ENCODE measurements at places on chromosomes 5 and 9.
A peak's percentile ranks its signal among the peaks of the same experiment; 100 is the strongest.

GRCh38 chr5:38297830-38298608 is 39.7 kb downstream of the EGFLAM start:
- DNase-seq = no peak

- no peak for DNase-seq
These were observed 33.5 kb downstream of the SHC3 start for GRCh38 chr9:89145097-89145496.

- DNase-seq = peak; percentile 54
These were observed 193.3 kb downstream of the TMEM38B start for GRCh38 chr9:105887679-105888078.

- DNase-seq = no peak
These were observed 11.0 kb downstream of the NIPBL start for GRCh38 chr5:36887532-36887931.

DNA sequence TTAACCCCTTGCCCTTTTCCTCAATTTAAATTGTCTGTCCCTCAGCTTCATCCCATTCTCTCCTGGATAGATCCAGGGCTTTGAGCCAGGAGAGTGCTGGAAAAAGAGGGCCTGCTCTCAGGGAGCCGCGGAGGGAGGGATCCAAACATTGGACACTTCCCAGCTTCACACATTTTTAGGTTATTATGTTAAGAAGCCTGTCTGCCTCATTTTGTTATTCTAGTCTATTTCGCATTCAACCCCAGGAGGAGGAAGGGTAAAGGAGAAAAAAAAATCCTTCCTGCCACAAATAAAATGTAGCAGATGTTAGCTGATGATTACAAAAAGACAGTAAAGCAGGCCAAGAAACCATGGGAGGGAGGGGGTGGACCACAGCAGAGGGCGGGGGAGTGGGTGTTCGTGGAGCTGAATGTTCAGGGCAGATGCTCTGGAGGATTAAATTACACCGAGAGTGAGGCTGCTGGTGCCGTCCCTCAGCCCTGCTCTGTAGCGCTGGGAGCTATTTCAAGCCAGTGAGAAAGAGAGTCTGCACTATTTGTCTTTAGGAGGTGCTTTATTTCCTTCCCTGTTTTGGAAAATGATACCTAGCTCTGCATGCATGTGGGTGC is 60.6 kb upstream of the ZFR start:
- DNase-seq = no peak

GRCh38 chr9:100670719-100671118 is 92.8 kb downstream of the CAVIN4 start:
- DNase-seq = no peak

DNA sequence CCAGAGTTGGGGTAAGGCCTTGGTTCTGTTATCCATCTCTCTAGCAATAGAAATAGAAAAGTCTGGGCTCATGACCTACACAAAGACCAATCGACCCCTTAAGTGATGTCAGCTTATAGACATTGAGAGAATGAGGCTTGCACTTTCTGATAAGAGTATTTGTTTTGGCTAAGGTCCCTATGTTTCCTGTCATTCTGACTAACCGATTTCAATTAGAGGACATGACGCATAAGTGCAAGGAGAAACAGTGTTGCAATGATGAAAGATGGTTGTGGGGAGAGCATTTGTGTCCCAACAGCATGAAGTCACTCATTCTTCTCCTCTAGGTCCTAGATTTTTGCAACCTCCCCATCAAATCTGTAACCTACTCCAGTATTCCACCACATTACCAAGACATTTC is 255.1 kb downstream of the MAT2B start:
- no peak for DNase-seq

DNA sequence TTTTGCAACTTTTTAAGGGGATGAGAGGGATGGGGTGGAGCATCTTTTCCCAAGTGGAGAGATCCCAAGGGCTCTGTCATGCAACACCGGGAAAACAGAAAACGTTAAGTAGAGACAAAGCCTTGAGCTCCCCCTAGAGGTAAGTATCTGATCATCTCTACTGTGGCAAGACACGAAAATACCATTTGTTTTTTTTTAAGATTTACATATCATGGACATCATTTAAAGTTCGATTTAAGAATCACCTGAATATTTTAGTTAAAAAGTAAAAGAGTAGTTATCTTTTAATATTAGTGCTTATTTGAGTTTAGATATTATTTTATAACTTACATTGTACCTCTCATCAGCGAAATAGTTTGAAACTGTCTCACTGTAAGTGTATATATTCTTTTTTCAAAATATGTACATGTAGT is 200.4 kb downstream of the LRRC70 start:
- DNase-seq = peak; percentile 35

DNA sequence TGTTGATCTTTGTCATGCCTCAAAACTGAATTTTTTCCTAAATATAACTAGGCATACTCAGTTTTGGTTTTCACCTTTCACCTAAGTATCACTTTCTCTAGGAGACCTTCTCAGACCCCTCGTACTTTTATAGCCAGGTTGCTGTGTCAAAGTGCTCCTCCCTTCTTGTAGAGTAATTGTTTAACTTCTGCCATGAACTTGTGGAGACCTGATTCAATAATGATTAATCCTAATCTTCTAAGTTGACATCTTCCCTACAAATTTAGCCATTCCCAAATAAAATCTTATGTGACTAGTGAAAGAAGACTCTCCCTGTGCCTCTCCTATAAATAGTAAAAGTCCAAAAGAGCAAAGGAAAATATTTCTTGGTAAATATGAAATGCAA is 159.8 kb downstream of the SPATA31D1 start:
- no peak for DNase-seq

GRCh38 chr5:40831346-40832210 is 3.4 kb downstream of the RPL37 start:
- no peak for DNase-seq

- no peak for DNase-seq
These were observed 12.8 kb downstream of the NR4A3 start for GRCh38 chr9:99834474-99834873.

DNA sequence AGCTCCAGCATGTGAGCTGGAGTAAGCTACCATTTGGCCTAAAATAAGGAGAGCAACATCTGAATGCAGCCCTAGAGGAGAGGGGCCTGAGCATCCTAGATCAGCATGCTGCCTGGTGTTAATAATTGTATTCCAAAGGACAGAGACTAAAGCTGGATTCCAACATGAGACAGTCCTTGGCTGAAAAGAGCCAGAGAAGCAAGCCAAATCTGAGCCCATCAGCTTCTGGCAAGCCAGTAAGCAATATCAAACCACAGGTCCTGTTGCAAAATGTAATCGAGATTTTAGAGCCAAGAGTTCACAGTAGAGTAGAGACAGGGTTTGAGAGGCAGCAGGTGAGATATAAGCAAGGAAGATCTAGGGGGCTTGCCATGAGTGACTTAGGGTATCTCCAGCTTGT is 42.3 kb upstream of the DMAC1 start:
- no peak for DNase-seq

- no peak for DNase-seq
These were observed 92.3 kb upstream of the COL5A1 start for GRCh38 chr9:134549336-134549735.

- peak; percentile 84 for DNase-seq
These were observed 252.2 kb downstream of the GOLPH3 start for GRCh38 chr5:31921852-31922305.

DNA sequence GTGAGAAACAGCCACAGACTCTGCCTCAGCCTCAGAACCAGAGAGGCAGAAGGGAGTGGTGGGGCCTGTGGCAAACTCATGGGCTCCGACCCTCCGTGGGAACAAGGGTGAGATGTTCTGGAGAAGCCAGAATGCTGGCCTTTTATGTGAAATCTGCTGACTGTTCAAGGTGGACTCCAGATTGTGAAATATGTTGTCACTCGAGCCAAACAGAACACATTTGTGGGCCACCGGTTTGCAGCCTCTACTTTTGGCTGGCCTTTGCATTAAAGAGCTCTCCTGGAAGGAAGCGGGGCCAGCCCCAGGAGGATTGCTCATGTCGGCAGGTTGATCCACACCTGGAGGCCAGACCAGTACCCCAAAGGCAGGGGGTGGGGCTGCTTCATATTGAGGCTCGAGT is 62.4 kb downstream of the ERGIC1 start:
- DNase-seq = no peak

DNA sequence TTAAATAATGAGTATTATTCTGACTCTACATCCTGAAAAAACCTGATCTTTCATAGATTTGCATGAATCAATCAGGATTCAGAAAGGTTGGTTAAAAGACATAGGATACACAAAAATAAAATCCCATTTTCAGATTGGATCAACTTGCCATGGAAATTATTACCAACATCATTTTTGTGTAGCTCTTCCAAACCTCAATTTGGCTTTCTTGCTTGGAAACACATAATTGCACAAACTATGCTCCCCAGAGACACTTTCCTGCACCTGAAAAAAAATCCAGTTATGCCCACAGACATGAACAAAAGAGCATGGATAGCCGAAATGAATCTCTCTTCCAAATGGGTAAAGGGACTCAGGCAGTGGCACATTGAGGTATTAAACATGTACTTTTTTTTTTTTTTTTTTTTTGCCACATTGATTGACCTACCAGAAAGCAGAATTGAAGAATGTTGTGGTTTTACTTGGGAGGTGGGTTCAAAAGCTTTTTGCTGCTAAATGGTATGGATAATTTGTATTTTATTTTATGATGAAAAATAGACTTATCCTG is 135.4 kb upstream of the FBN2 start:
- DNase-seq = no peak

DNA sequence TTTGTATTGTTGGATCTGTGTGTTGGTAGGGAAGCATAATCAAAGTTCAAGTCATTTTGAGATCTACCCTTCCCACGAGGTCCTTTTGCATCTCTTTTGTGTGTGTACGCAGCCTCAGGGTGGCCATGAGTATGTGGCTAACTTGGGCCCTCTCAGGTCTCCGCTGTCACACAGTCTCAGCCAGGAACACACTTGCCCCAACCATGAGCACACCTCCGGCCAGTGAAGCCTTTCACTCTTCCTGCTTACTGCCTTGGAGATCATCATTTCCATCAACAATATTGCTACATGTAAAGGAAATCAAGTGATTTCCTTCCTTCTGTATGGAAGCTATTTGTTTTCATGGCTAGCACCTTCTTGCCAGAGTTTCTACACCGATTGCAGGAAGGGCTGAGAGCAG is 13.9 kb downstream of the ZNF346 start:
- DNase-seq = no peak

- no peak for DNase-seq
These were observed 693.6 kb downstream of the TLE1 start for GRCh38 chr9:80995759-80996158.

GRCh38 chr5:108102463-108102862 is 279.4 kb downstream of the FBXL17 start:
- DNase-seq = no peak

DNA sequence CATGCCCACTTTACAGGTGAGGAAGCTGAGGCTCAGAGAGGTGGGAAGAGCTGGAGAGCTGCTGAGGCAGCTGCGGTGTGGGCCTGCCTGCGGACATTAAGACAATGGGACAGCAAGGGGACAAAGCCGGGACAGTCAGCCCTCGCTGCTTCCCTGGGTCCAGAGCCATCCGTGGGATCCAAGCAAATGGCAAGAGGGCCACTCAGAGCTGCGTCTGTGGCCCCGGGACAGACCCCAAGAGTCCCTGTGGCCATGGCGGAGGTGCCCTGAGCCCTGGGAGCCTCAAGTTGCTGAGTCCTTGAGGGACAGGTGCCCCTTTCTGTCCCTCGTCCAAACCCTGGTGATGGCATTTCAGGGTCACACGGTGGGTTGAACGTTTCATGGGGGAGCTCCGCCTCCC is 191.9 kb downstream of the OLFM1 start:
- DNase-seq = no peak

- DNase-seq = no peak
These were observed 28.5 kb upstream of the IFNA14 start for GRCh38 chr9:21268347-21268657.

DNA sequence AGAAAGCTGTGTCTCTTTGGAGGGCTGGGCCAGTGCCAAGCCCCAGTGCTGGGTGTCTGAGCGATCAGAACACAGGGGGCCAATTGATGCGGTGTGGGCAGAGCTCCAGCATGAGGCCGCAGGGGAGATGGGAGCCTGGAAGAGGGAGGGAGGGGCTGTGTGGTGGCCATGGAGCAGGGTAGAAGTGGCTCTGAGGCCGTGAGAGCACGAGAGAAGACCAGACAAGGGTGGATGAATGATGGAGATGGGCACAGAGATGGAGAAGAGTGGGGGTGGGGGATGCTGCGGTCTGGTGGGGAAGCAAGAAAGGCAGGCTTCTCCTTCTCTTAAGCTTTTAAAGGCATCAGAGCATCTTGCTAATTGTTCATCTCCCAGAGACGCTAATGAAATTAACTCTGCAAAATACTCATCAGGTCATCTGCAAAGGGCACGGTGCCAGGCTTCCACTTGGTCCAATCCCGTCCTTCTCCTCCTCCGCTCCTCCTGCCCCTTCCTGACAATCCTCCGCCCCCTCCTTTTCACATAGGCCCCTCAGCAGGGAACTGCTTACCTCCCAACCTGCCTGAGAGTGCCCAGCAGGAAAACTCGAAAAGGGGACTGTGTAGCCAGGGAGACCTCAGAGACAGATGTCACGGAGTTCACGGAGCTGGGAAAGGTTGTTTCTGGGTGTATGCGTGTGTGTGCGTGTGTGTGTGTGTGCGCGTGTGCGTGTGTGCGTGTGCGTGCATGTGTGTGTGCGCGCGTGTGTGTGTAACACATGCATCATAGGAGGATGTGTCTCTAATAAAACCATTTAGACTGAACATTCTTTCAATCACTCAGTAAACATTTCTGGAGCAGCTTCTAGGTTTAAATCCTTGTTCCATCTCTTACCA is 7.1 kb upstream of the UNC5A start:
- no peak for DNase-seq

DNA sequence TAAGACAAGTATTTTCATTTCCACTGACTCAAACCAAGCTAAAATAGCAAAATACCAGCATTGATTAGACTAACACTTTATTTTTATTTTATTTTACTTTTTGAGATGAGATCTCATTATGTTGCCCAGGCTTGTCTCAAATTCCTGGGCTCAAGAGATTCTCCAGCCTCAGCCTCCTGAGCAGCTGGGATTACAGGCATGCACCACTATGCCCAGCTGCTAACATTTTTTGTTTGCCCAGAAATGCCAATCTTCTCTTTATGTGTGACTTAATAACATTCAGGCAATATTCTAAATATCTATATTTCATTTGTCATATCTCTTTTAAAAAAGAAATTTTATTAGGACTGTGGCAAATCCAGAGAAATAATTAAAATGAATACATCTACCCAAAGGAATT is 55.0 kb downstream of the OXCT1 start:
- no peak for DNase-seq

Data from COLO829 (cell line).